ENCODE measurements at places on chromosomes 6 and 20.

DNA sequence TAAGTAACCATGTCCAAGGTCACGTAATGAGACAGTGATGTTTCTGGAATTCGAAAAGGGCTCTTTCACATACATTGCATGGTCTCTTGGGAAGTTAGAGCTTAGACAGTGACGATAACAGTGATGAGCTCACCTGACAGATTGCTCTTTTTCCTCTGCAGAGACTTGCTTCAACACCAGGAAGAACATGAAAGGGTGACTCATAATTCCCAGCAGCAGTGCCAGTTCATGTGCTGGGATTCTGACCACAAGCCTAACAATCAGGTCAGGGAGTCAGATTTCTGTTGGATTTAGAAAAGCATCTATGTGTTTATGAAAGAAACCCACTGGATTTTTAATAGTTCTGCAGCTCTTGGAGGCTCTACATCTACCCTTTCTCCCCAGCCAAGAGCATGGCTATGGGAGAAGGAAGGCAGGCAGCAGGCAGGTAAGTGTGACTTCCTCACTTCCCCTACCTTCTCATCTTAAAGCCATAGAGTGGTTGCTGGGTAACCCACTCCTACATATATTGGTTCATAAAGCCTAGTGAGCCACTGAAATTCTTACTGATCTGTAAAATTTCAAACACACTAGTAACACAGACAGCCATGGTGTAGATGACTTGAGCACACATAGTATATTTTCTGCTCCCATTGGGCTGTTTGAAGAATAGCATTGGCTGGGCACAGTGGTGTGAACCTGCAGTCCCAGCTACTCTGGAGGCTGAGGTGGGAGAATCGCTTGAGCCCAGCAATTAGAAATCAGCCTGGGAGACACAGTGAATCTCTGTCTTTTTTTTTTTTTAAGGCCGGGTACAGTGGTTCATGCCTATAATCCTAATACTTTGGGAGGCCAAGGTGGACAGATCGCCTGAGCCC is 44.4 kb upstream of the LOC128125822 start:
- DNase-seq, result no peak

- peak; percentile 73 for DNase-seq
Measured at GRCh38 chr6:117616391-117617209, 14.3 kb upstream of the GOPC start.

- DNase-seq, result no peak
Measured at GRCh38 chr6:134962421-134962820, 12.5 kb upstream of the ALDH8A1 start.

GRCh38 chr6:25997921-25998320 is 35.3 kb downstream of the TRIM38 start:
- no peak for DNase-seq

DNA sequence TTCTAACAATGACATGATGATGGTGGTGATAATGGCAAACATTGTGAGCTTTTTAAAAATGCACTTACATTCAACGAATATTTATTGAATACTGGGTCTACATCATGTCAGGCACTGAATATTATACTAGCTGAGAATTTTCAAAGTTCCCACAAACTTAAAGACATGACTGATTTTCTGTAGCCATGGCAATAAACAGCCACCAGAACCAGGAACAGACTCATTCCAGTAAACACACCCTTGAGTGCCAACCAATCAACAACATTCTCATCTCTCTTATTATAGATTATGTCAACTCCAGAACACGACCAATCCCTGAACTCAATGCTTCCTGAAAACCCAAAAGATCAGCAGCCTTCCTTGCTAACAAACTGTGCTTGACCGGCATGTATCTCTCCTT is 212.4 kb upstream of the RUNX2 start:
- DNase-seq, result no peak

DNA sequence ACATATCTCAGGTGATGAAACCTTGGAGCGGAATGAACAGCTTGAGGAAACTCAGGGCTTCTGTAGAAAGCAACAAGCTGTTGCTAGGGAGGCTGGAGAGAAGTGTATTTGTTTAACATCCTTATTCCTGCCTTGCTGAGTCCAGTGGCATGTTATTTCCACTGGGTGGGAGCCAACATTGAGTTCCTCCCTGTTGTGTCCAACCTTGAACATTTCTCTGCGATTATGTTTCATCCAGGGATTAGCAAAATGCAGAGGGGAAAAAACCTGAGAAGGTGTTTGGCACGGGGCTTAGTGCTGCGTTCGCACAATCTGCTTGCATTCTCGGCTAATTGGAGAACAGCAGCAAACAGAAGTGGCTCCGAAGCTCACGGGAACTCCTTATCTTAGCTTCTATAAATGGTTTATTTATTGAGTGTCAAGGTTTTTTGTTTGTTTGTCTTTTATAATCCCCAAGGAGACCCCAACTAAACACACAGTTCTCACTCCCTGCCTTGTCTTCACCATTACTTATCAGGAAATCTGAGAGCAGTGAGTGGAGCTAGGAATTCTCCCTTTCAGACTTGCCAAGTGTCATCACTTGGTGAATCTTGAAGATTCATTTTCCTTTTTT is 412.8 kb downstream of the CDC5L start:
- DNase-seq, result no peak

DNA sequence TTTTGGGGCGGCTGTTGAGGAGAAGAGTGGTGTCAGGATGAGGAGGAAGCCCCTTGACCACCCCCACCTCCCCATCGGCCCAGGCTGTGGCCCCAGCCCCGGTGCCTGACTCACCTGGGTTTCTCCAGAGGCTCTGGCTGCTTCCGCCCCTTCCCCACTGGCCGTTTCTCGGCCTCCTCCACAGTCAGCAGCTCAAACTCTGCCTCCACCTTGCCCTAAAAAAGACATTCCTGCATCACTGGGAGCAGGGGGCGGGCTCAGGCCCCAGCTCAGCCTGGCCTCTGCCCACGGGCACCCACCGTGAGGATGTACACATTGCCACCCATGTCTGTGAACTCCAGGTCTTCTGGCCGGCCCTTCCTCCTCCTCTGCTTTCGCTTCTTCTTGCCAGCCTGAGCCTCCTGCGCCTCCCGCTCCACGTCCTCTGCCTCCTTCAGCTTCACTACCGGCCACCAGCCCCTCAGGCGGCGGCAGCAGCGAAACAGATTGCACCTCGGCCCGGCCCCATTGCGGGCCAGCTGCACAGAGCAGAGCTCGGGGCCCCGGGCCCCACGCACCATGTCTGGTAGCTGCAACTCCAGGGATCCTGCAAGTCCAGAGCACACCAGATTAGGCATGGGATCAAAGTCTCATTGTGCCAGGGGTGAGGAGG is 17.3 kb downstream of the ERGIC3 start:
- no peak for DNase-seq

- DNase-seq, result no peak
Measured at GRCh38 chr6:27119761-27120160, 127.7 kb upstream of the PRSS16 start.

GRCh38 chr6:34030831-34031624 is 114.9 kb downstream of the GRM4 start:
- no peak for DNase-seq

GRCh38 chr6:107819217-107819616 is 4.9 kb downstream of the SCML4 start:
- peak; percentile 17 for DNase-seq

- DNase-seq, result peak; percentile 55
Measured at GRCh38 chr6:44304282-44305199, 8.6 kb downstream of the AARS2 start.

DNA sequence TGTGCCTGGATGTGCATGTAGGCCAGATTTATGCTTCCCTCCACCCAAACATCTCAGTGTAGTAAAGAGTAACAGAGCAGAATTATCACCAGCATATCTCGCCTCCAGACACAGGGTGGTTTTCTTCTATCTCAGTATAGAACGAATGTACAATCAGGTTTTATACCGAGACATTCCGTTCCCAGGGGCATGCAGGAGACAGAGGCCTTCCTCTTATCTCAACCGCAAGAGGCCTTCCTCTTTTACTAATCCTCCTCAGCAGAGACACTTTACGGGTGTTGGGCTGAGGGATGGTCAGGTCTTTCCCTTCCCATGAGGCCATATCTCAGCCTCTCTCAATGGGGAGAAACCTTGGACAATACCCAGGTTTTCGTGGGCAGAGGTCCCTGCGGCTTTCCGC is 36.4 kb upstream of the MC3R start:
- no peak for DNase-seq

- DNase-seq, result no peak
Measured at GRCh38 chr20:62473717-62474603, 1.8 kb downstream of the GATA5 start.

DNA sequence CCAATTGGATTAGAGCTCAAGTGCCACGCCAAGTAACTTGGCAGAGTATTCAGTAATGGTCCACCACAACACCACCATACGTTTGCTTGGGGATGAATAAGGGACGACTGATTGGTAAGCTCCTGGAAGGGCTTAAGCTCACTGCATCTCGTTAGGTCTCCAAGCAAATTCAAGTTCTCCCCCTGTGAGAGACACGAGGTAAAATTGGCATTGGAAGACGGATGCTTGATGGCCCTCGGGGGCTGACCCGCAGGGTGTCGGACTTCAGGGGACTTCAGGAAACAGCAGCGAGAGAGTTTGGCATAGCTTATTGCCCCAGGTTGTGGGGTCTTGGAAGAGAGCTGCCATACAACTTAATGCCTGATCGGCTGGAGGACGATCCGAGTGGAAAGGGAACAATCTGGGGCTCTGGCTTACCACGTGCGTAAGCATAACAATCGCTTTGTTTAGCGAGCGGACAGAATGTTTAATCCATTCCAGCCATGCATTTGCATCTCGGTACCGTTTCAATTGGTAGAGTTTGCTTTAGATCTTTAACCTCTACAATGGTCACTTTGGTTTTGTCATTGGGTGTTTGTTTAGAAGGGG is 4.8 kb upstream of the ZNFX1 start:
- DNase-seq, result no peak

- DNase-seq, result peak; percentile 78
Measured at GRCh38 chr6:159929819-159930218, 39.0 kb downstream of the MAS1 start.

DNA sequence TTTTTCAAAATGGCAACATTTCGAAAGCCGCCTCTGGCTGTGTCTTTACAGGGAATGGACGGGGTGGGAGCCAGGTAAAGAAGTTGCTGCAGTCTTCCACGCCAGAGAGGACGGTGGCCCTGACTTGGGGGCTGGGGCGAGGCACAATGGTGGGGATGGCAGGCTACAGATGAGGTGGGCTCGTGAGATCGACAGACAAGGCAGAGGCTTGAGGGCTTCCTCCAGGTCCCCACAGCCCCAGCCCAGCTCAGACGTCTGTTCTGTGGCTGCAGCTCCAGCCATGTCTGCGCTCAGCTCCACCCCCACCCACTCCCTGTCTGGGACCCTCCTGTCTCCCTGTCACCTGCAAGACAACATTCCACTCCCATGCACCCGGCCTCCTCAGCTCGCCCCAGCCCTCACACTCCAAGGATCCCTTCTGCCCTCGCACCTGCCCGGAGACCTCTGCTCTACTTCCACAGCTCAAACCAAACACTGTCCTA is 7.4 kb upstream of the C20orf144 start:
- DNase-seq, result no peak

DNA sequence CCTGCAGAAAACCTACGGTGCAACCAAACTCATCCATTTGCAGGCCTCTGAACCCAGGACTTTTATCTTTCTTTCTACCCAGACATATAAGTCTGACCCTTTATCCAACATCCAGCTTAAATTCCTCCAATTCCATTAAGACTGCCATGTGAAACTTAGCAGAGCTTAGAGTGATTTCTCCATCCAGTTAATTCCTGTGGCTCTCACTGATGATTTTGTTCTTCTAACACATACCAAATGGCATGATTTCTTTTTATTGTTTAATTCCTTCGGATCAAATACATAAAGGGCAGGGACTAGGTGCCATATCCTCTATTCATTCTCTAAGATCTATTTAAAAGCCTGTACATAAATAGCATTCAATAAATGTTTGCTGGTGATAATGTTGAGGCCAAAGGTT is 92.9 kb downstream of the TASP1 start:
- DNase-seq, result no peak

Data from CD4-positive, alpha-beta T cell treated with Interleukin-12 subunit alpha and Interleukin-12 subunit beta, for 1 hour (primary cell).